Activated CD4-positive, alpha-beta T cell treated with anti-CD3 and anti-CD28 coated beads for 36 hours (primary cell): ENCODE measurements at places on chromosomes 4 and X. TPM values are rescaled to one million over a fixed set of nuclear protein-coding genes. Genes with fewer than 3 reads are reported as not detected.
A peak's percentile ranks its signal among the peaks of the same experiment; 100 is the strongest.

Gene CORIN
- total RNA-seq: not detected

Gene ADRA2C
- total RNA-seq: not detected

Gene AKAP4
- total RNA-seq: not detected

Gene IRS4
- total RNA-seq: not detected

- no peaks in the 10 kb centered on the region for H3K27me3 ChIP-seq
- H3K4me1 ChIP-seq: peaks cover 23% of the 10 kb centered on the region
- peak; percentile 24 for DNase-seq
Measured at GRCh38 chrX:119636419-119636818, 30.2 kb upstream of the NKRF start.

DNA sequence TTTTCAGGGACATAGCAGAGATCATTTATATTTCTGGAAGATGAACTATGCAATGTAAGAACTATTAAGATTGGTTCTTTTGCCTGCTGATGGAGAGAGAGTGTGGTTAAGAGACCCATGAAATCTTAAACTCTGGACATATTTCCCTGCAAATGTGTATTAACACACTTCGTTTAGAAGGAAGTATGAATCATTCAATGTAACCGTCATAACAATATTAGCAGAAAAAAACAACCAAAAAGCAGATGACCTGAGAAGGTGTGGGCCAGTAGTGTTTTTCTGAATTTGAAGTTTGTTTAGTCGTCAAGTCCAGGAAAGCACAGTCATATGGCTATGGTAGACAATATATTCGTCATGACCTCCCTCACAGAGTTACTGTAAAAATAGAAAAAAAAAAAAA lies 2.5 kb upstream of the TMPRSS11D start:
- DNase-seq: no peak
- H3K27me3 ChIP-seq: peaks cover 5% of the 10 kb centered on the region
- no peak overlapping the region for H3K27ac ChIP-seq
- H3K4me1 ChIP-seq: no peaks in the 10 kb centered on the region

- no peak overlapping the region for H3K27ac ChIP-seq
- H3K4me3 ChIP-seq: no peak overlapping the region
- H3K4me1 ChIP-seq: no peaks in the 10 kb centered on the region
- DNase-seq: no peak
Measured at GRCh38 chr4:188439641-188440311, 300.5 kb downstream of the TRIML1 start.

GRCh38 chr4:110032603-110033002 lies 119.9 kb downstream of the EGF start:
- peaks cover 25% of the 10 kb centered on the region for H3K27me3 ChIP-seq
- H3K4me1 ChIP-seq: no peaks in the 10 kb centered on the region
- H3K36me3 ChIP-seq: no peaks in the 10 kb centered on the region

GRCh38 chrX:1521459-1521956 lies 15.5 kb downstream of the P2RY8 start:
- no peaks in the 10 kb centered on the region for H3K27me3 ChIP-seq
- peak overlapping the region; percentile 60 for H3K4me3 ChIP-seq
- H3K27ac ChIP-seq: peak overlapping the region; percentile 77
- DNase-seq: peak; percentile 79
- H3K36me3 ChIP-seq: peaks cover 27% of the 10 kb centered on the region

- peaks cover 15% of the 10 kb centered on the region for H3K36me3 ChIP-seq
- no peak for DNase-seq
- peaks cover 16% of the 10 kb centered on the region for H3K4me1 ChIP-seq
- H3K4me3 ChIP-seq: no peak overlapping the region
- H3K27ac ChIP-seq: no peak overlapping the region
Measured at GRCh38 chr4:82381235-82381634, 7.4 kb upstream of the HNRNPD start.

- no peak overlapping the region for H3K27ac ChIP-seq
- H3K4me3 ChIP-seq: no peak overlapping the region
- H3K4me1 ChIP-seq: peaks cover 27% of the 10 kb centered on the region
- H3K36me3 ChIP-seq: peaks cover 3% of the 10 kb centered on the region
- peaks cover 64% of the 10 kb centered on the region for H3K27me3 ChIP-seq
Measured at GRCh38 chr4:133151341-133151690, 2.2 kb downstream of the PCDH10 start.
